ENCODE measurements at places on chromosomes 7 and 10.

DNA sequence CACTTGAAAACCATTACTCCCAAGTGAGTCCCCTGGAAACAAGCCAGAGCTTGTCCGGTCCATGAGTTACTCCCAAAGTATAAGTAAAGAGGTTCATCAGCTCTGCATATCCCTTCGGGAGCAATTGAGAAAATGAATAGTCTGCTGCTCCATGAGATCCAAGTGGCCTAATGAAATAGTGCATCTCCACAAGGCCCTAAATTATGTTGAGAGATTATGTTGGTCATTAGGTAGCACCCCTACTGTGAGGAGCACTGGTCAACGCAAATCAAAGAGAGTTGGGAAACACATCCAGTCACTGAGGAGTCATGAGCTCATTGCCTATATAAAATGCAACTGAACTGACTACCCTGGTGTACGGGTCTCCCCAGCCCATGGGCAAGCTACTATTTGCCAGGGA is 205.5 kb upstream of the AOAH start:
- DNase-seq, result no peak

DNA sequence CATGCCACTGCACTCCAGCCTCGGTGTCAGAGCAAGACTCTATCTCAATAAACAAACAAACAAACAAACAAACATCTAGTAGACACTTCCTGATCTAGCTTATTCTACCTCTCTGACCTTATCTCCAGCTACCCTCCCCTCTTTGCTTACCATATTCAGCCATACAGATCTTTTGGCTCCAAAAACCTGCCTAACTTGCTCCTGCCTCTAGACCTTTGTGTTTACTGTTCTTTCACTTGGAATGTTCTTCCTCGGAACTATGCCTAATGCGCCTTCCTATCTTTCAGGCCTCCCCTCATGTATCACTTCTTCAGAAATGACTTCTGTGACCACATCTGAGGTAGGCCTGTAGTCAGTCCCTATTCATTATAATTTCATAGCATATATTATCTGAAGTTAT is 20.3 kb upstream of the WNT8B start:
- no peak for DNase-seq

DNA sequence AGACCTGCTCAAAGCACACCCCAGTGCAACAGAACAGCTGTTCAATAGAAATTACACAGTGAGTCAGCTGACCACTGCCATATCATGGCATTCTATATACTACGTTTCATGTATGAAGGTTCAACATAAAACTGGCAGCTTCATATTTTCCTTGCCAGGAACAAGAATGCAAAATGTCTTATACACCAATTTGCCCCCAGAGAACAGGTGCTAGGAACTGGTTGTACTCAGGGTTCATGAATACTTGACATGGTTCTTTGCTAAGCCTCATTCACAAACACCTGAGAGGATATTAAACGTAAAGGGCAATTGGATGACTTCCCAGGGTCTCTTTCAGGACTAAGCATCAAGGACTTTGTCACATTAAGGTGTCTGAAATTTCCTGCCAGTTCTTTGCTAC is 6.9 kb downstream of the MYOF start:
- DNase-seq, result no peak

GRCh38 chr7:155811895-155812761 is at the start of gene SHH:
SHH (minus strand) TSS chr7:155812463; CDS start chr7:155812122, 341 bp downstream.
- no peak for DNase-seq

DNA sequence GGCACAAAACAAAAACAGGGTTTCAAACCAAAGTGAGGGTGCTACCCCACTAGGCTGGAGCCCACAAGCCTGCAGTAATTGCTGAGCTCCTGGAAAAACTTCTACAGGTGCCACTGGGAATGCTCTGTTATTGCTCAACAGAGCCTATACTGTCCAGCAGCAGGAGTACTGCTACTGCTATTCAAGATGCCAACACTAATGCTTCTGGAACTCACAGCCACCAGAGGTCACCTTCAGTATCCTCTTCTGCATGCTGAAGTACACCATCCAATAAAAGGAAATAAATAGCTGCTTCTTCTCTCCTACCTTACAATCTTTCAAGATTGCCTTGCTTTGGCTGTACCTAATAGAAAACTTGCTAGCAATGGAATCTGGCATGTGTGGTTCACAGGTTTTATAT is 222.0 kb downstream of the LRRN3 start:
- DNase-seq, result no peak

DNA sequence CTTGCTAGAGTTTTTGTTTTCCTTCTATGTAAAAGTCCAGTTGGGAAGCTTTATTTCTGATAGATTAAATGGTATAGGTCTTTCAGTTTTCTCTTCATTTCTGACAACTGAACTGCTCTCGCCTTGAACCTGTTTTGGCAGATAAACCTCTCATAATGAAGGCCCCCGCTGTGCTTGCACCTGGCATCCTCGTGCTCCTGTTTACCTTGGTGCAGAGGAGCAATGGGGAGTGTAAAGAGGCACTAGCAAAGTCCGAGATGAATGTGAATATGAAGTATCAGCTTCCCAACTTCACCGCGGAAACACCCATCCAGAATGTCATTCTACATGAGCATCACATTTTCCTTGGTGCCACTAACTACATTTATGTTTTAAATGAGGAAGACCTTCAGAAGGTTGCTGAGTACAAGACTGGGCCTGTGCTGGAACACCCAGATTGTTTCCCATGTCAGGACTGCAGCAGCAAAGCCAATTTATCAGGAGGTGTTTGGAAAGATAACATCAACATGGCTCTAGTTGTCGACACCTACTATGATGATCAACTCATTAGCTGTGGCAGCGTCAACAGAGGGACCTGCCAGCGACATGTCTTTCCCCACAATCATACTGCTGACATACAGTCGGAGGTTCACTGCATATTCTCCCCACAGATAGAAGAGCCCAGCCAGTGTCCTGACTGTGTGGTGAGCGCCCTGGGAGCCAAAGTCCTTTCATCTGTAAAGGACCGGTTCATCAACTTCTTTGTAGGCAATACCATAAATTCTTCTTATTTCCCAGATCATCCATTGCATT is 27.1 kb downstream of the MET start:
- DNase-seq, result no peak

GRCh38 chr10:95559471-95559870 is 1.7 kb downstream of the SORBS1 start:
- DNase-seq, result no peak

GRCh38 chr10:119098576-119098975 is 5.3 kb upstream of the DENND10 start:
- no peak for DNase-seq

GRCh38 chr10:69663369-69663947 is 33.4 kb downstream of the FAM241B start:
- DNase-seq, result no peak

GRCh38 chr7:20404320-20404719 is 73.6 kb downstream of the ITGB8 start:
- no peak for DNase-seq

GRCh38 chr7:142784716-142785115 is 13.9 kb downstream of the PRSS2 start:
- no peak for DNase-seq

- DNase-seq, result no peak
Measured at GRCh38 chr7:135098391-135098790, 49.5 kb upstream of the TMEM140 start.

DNA sequence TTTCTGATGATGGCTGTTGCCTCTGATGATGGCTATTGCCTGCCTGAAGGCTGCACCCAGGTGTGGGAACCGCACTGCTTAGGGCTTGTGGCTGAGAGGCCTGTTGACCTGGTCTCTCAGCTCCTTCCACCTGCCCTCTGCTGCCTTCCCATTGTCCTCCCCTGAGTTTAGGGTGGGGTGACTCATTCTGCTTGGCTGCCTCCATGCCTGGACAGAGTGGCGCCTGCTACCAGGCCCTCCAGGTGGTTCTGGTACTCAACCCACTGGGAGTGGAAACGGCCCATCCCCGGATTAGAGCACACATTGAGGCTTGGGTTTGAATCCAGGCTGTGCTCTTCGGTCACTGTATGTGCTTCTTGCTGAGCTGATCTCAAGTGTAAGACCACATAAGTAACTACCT is 120.6 kb downstream of the SEM1 start:
- DNase-seq, result no peak

DNA sequence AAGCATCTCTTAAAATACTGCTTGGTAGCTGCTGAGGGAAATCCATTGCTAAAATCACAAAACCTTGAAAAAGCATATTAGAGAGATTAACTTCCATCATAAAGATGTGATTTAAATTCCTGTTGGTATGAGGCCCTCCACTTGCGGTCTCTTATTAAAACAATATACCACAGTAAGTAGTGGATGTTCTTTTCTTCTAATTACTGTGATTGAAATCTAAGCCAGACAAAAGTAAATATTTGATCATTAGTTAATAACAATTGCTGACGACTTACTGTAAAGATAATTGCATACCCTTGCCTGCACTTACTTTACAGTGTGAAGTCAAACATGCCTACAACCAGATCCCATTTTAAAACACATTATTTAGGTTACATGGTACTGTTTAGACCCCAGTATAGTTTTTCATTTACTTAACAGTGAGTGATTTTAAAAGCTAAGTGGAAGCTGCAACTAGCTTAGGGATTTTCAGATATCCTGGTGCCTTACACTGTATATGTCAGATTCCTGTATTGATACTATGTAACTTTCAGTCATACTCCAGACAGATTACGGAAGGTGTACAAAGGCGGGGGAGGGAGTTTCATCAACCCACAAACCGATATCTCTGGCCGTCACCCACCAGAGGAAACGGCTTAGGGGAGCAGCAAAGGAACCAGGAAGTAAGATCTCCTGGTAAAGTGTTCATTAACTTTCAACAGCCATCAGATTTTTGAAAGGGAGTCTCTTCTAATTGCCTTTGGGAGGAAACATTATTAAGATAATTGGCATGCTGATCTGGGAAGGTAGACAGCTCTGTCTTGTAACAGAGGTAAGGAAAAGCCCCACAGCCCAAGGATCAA is 986 bp downstream of the NRP1 start:
- DNase-seq, result no peak

DNA sequence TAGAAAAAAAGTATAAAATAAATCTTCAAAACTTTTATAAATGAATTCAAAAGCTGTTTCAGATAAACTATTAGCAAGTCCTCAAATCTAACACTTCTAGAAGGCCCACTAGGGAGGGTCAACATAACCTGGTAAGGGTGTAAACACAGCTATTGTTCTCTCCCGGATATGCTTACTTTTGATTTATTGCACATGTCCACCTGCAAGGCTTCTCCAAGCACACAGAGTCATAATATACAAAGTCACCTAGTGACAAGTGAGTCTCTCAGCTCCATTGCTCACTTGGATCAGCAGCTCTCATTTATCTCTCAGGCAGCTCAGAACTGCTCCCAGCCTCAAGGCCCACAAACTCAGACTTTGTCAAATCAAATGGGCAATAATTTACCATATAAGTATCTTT is 44.0 kb upstream of the COL1A2 start:
- no peak for DNase-seq

DNA sequence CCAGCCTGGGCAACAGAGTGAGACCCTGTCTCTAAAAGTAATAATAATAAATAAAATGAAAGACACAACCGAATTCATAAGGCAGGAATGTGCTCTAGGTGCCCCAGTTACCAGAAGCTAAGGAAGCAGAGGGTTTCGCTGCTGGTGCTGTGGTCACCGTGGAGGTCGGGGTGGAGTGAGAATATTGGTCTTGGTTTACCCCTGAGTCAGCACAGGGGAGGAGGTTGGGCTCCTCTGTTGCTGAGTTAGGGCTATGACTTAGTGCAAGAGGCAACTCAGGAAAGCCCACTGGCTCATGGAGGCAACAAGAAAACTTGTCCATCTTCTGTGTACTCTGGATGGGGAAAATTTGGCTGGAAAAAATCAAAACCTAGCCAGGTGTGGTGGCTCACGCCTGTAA is 117.1 kb downstream of the MYL10 start:
- no peak for DNase-seq

- no peak for DNase-seq
Measured at GRCh38 chr7:26397332-26397731, 105.7 kb downstream of the SNX10 start.

DNA sequence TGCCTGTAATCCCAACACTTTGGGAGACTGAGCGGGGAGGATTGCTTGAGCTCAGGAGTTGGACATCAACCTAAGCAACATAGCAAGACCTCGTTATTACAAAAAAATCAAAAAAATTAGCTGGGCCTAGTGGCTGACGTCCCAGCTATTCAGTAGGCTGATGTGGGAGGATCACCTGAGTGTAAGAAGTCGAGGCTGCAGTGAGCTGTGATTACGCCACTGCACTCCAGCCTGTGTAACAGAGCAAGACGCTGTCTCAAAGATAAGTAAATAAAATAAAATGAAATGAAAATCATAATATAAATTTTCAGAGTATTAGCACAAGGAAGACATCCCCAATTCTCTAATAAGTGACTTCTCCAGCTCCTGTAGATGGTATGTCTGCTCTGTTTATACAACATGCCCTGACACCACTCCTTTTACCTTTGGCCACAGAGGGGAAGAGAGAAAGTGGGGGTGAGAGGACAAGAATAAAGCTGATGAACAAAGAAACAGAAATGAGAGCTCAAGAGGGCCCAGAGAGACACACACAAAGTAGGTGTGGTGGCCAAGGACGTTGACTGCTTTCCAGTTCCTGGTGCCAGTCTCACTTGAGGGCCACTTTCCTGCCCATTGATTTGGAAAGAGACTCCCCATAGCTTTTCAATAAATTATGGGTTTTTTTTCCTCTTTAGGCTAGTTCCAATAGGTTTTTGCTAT is 62.9 kb downstream of the PTTG1IP2 start:
- DNase-seq, result no peak

DNA sequence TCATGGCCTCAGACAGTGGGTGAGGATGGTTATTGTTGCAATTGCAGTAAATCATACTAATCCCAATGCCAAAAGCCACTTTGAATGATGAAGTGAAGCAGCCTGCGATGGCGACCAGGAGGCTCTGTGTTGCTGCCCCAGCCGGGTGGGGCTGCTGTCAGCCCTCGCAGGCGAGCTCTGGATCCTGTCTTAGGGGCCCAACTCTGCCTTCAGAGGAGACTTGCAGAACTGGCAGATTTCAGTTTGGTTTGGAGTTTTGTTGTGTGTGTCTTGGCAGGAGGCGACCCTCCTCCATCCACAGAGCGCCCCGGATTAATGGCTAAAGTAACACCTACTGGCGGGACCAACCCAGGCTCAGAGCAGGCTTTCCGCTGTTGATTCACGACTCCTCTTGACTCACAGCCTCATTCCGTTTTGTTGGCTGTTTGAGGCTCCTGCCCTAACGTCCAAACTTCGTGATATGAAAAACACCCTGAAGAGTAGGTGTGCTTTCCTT is 67.9 kb upstream of the BMPER start:
- no peak for DNase-seq

DNA sequence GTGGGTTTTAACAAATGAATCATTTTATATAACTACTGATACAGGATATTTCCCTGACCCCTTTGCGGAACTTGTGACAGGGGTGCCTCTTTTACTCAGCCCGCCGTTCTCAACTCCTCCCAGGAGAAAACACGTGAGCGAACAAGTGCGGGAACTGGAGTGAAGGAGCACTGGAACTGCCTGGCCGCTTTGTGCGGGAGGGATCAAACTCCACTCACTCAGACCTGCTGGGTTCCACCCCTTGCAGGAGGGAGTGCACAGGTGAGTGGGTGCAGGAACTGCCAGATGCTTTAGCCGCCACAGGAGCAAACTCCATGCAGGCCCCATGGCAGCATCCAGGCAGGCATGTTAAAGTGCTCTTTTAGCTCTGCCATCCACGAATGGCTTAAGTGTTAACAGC is 513.4 kb upstream of the GRM3 start:
- no peak for DNase-seq

GRCh38 chr7:156059369-156059768 is 247.1 kb upstream of the SHH start:
- no peak for DNase-seq

- DNase-seq, result no peak
Measured at GRCh38 chr7:2954433-2954853, 89.2 kb downstream of the CARD11 start.

- DNase-seq, result no peak
Measured at GRCh38 chr7:70043015-70043538, 444.8 kb downstream of the AUTS2 start.

GRCh38 chr7:96591159-96591899 is 118.3 kb downstream of the SEM1 start:
- DNase-seq, result no peak
